ENCODE measurements at places on chromosomes 7 and 10.

- DNase-seq, result no peak
Measured at GRCh38 chr10:60652628-60653027, 125.7 kb upstream of the CDK1 start.

GRCh38 chr7:27897001-27897400 is 157.0 kb downstream of the TAX1BP1 start:
- no peak for DNase-seq

DNA sequence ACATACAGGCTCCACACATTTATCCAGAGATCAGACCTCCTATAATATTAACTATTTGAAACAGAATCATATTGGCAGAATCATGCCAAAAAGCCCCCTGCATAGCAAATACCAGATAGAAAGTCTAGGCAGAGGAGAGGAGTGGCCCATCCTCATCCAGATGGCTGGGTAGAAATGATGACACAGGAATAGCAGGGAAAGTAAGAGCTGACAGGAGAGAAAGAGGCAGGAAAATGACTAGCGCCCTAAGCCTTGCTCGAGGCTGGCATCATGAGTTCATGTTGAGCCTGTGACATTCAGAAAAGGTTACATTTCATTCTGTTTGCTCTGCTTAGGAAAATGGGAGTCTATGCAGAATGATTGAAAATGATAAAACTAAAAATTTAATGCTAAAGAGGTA is 27.6 kb downstream of the WIPF3 start:
- no peak for DNase-seq

- no peak for DNase-seq
Measured at GRCh38 chr7:128274246-128274883, 33.3 kb downstream of the LEP start.

DNA sequence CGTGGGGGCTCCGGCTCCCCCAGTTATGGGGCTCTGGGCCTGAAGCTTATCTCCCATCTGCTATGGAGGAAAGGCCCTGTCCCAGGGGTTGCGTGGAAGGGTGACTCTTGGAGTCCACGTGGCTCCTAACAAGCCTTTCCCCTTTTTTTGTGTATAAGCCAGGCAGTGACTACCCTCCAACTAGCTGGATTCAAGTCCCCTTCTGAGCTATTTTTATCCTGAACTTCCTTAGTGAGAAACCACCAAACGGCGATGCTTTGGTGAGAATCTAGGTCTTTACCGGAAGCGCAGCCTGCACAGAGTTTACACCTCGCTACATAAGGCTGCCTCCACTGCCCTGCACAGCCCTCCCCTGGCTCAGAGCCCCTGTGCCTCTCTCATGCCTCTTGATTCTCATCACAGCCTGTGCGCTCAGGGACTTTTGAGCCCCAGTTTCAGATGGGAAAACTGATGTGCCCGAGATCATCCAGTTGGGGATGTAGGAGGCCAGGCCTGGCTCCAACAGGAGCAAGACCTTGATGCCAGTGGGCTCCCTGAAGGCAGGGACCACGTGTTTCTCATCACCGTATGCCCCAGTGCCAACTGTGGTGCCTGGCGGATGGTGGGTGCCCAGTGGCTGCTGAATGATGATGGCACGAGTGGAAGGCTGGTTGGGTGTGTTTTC is 102.3 kb upstream of the PPIF start:
- DNase-seq, result no peak

GRCh38 chr10:76916536-76916935 is 721.1 kb downstream of the KCNMA1 start:
- no peak for DNase-seq

GRCh38 chr7:130896898-130897514 is 163.0 kb upstream of the KLF14 start:
- peak; percentile 26 for DNase-seq

GRCh38 chr7:8434290-8435002 is 1.0 kb downstream of the NXPH1 start:
- DNase-seq, result no peak

DNA sequence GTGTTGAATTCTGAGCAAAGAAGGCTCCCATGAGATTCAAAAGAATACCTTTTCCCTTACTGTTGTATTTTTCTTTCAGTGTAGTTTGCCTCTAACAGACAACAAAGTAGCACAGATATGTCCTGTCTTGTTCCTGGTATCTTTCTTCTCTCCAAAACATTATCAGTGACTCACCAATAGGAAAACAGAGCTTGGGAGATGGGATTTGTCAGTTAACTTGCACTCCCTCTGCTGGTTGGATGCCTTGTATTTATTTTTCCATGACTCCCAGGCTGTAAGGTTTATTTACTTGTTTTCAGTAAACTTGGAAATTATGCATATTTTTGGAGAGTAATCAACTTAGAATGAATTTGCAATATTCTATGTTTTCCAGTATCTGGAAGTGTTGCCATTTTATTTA is 129.7 kb downstream of the SAMD9 start:
- no peak for DNase-seq

DNA sequence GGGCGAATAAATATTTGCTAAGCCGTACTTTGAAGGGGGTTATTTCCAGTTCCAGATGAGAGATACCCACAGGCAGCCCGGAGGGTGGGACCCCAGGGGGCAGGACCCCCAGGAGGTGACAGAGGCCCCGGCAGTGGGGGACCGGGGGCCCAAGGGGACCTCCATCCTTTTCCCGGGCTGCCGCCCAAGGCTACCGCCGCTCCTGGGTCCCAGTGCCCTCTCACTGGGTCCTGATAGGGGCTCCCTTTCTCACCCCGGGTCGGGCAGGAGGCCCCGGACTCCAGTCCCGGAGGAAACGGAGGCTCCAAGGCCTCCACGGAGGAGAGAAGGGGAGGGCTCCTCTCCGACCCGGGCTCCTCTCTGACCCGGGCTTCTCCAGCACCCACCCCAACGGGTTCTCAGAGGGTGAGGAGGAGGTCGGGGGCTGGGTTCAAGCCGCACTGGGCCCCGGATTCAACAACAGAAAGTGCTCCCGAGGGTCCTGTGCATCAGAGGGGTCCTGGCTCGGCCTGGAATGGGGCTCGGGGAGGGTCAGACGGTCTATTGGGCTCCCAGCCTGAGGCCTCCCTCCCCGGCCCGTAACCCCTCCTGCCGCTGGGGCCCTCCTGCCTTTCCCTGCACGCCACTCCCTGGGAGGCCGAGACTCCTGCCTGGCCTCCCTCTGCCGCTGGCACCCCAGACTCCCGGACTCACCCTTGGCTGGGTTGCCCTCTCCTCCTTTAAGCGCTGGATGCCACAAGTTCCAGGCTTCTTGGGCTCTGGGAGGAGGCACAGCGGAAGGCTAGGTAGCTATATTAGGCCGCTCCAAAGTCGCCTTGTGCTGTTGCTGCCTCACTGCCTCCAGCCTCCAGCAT is 62.5 kb downstream of the ZNF37A start:
- no peak for DNase-seq

All from bone marrow (tissue), 2 donors.